ENCODE measurements at places on chromosomes 7 and 10. TPM values are rescaled to one million over a fixed set of nuclear protein-coding genes. Genes with fewer than 3 reads are reported as not detected.

GCK gene
- polyA plus RNA-seq: 5.0 TPM

- DNase-seq: no peak
Observed at GRCh38 chr10:61835069-61835945, 66.2 kb upstream of the ARID5B start.

DNA sequence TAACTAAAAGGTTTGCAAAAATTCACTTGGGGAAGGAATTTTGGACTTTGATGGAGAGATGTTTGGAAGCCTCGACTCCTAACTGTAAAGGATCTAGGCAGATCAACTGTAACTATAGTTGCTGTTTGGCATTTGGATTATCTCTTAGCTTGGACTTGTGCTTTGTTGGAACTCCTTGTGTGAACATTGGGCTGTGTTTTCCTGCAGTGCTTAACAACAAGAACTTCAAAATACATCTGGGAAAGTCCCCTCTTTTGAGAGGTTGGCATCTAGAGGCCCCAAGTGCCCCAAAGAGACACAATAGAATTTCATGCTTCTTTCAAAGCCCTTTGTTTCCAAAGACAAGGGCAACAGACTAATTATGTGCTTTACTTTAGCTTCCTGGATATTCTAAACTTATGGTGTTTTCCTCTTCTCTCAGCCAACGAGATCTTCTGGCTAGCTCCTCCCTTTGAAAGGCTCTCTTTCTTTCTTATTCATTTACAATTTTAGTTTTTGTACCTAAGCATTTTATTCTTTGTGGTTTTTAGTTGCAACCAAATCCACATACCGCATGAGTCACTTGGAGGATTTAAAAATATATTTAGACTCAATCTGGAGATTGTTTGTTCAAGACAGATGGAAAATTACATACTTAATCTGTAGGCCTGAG is 11.6 kb downstream of the ABCA13 start:
- no peak for DNase-seq

HYCC1 gene
- polyA plus RNA-seq: 20.7 TPM

Data from forelimb muscle (tissue), 1 donor.